ENCODE measurements at places on chromosomes 2 and 18.

DNA sequence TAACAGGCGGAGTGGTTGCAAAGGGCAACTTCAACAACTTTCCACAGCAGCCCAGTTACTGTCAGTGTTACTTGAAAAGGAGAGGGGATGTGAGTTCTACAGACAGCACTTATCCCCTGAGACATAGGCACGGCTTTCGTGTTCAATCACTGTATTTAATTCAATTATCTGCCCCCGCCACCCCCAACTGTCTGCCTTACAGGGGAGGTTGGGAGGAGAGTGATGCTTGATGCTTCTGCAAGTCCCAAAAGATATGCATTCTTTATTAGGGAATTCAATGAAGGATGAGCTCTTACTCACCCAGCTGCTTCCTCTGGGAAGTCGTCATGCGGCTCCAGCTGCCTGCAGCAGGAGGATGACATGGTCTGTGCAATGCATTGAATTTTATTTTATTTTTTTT lies 639.9 kb downstream of the DCC start:
- DNase-seq = no peak

- DNase-seq = no peak
Measured at GRCh38 chr2:7061450-7061789, 144.2 kb downstream of the RNF144A start.

GRCh38 chr2:182020286-182021070 lies 34.8 kb downstream of the PPP1R1C start:
- no peak for DNase-seq

DNA sequence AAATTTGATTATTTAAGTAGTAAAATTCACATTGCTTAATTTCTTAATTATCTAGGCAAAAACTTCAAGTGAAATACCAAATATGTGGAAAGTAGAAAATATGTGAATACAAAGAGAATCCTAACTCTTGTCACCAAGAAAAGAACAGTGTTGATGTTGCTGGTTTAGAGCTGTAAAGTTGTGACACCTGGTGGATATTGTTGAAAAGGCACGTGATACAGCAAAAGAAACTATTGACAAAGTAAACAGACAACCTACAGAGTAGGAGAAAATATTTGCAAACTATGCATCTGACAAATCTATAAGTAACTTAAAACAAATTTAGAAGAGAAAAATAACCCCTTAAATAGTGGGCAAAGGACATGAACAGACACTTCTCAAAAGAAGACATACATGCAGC lies 25.6 kb upstream of the ZC3H15 start:
- no peak for DNase-seq

- no peak for DNase-seq
Measured at GRCh38 chr2:138757384-138757783, 22.8 kb downstream of the NXPH2 start.

DNA sequence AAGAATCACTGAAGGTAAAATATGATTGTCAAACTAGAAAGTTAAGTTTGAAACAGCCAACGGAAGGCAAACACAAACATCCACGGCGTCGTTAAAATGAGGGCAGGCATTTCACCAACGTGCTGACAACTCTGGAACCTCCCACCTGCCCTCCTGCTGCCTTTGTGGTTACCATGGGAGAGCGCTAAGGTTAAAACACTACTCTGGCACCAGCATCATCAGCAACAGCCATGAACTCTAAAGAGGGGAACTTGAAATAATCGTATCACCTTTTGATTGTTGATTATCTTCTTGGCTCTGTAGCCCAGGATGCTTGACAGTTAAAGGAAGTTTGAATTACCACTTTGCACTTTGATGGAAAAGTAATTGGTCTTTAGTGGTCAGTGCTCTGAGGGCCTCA lies 34.7 kb downstream of the CYB5A start:
- no peak for DNase-seq

DNA sequence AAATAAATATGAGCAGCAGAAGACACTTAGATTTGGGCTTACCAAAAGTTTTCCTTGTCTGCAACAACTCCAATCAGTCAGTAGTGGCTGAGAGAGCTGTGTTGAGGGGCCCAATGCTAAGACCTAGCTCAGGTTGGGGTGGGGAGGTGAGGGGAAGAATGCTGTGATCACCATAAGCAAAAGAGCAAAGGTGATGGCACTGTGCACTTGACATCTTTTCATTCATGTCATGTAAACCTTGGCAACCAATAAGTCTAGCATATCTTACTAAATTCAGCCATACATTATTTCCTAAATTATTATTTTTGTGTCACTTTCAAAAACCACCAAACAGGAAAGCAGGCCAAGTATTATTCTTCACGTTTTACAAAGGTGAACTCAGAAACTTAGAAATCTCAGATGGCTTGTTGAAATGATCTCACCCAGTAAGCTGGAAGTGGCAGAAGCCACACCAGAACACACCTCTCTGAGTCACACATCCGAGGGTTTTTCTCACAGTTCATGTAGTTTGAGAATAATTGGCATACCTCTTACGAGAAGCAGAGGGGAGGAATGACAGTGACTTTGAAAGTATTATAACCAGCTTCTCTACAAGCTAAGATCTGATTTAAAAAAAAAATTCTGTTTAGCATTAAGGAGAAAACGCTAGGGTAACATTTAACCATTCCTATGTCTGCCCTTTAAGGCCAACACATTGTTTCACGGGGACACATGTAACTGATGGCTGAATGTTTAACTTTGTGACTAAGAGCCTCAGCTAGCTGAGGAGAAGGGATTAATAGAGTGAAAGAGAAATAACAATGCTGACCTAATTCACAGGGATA lies 43.3 kb upstream of the SETBP1 start:
- no peak for DNase-seq

DNA sequence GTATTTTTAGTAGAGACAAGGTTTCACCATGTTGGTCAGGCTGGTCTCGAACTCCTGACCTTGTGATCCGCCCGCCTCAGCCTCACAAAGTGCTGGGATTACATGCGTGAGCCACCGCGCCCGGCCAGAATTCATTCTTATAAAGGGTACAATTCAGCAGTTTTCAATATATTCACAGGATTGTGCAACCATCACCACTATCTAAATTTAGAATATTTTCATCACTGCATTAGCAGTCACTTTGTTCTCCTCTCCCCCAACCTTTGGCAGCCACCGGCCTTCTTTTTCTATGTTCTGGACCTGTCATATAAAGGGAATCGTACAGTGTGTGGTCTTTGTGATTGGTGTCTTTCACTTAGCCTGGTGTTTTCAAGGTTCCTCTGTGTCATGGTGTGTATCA lies 40.7 kb downstream of the TCF7L1 start:
- no peak for DNase-seq

DNA sequence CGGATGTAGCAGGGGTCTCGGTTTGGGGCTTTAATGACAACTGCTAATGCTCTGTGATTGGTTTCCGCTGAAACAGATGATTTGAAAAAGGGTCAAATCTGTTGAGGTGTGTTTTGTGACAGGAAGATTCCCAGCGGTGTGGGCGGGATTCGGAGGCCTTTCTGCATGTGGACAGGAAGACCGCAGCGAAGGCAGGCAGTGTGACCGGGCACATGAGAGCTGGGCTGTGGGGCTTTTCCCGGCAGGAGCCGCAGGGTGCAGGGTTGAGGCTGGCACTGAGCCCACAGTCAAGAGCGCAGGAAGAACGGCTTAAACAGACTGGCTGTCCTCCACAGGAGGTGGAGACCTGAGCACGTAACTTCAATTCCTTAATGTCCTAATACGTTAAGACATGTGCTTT lies 180.0 kb upstream of the TPO start:
- no peak for DNase-seq

- DNase-seq = no peak
Measured at GRCh38 chr18:63022429-63023022, 297.0 kb downstream of the BCL2 start.

DNA sequence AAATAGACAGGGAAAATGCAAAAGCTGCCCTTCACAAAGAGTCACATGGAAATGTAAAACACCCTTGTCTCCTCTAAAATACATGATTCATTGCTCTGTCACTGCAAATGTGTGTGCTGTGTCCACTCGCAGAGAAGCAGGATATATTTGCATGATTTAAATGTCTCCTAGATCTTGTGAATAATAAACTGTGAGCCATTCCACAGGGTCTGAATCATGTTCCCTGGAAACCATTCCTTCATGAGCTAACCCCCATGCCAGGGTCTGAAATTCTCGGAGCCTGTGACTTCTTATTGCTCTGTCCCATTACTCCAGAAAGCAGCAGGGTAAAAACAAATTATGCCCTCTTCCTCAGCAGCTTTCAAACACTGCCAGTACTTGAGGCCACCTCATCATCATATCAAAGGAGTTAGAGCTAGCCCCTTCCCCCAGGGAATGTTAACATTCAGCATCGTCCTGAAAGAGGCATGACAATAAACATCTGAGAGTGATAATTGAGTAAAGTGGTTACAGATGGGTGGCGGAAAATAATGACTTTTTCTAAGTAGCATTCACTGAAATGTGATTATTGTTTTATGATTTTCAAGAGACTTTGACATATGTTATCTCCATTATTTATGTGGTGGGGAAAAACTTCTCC lies 11.7 kb upstream of the CNGA3 start:
- no peak for DNase-seq

DNA sequence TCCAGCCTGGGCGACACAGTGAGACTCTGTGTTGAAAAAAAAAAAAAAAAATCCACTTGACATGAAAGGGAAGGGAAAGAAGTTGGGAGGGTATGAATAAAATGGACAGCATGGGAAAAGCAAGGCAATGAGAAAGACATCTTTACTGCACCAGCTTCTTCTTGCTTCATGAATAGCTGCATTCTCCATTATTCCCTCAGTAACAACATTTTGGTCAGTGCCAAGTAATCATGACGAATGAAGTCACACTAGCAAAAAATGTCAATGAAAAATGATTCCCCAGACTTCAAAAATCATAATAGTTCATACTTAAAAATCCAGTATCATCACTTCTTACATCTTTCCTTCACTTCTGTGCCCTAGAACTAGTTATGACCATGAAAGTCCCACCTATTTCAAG lies 30.4 kb downstream of the ADAM17 start:
- no peak for DNase-seq

- DNase-seq = no peak
Measured at GRCh38 chr2:215431290-215431689, 4.6 kb downstream of the FN1 start.

DNA sequence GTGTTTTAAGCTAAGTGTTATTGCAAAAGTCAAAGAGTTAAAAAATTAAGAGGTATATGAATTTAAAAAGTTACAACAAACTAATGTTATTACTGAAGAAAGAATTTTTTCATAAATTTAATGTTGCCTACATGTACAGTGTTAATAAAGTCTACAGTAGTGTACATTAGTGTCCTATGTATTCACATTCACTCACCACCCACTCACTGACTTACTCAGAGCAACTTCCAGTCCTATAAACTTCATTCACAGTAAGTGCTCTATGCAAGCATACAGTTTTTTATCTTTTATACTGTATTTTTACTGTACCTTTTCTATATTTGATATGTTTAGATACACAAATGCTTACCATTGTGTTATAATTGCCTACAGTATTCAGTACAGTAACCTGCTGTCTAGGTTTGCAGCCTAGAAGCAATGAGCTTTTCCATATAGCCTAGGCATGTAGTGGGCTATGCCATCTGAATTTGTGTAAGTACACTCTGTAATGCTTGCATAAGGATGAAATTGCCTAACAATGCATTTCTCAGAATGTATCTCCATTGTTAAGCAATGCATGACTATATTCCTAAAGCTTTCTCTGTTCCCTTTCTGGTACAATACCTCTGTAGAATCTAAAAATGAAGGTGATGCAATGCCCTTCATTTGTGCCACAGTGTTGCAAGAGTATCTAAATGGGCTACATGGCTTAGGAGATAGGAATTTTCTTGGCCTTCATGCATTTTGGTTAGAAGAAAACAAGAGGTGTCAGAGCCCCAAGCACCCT lies 370.8 kb upstream of the NT5C1B start:
- no peak for DNase-seq

DNA sequence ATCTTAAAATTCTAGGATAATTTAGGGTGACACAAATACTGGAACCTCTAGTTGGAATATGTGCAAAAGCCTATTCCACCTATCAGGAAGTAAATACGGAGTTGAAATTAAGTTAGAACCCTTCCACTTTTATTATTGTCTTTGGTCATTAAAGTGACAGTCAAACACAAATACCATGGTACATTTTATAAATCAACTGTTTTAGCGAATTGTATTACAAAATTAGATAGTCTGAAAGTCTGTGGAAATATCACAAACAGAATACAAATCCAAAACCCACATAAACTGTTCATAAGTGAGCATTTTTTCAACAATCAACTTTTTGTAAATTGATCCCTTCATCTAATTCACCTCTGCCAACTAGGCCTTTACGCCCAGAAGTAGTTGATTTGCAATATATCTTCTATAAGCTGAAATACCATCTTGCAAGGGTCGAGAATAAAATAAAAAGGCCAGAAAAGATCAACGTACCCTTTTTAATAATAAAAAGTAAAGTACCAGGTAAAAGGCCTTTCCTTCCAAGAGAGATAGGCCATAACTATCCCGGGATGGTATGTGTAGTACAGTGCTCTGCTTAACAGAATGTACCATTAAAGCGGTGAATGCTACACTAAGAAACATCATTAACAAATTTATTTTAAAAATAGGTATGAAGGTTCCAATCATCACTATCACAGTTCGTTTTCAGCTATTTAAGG lies 1.3 kb downstream of the USP34 start:
- no peak for DNase-seq

- DNase-seq = no peak
Measured at GRCh38 chr2:152222975-152223637, 47.5 kb upstream of the STAM2 start.

DNA sequence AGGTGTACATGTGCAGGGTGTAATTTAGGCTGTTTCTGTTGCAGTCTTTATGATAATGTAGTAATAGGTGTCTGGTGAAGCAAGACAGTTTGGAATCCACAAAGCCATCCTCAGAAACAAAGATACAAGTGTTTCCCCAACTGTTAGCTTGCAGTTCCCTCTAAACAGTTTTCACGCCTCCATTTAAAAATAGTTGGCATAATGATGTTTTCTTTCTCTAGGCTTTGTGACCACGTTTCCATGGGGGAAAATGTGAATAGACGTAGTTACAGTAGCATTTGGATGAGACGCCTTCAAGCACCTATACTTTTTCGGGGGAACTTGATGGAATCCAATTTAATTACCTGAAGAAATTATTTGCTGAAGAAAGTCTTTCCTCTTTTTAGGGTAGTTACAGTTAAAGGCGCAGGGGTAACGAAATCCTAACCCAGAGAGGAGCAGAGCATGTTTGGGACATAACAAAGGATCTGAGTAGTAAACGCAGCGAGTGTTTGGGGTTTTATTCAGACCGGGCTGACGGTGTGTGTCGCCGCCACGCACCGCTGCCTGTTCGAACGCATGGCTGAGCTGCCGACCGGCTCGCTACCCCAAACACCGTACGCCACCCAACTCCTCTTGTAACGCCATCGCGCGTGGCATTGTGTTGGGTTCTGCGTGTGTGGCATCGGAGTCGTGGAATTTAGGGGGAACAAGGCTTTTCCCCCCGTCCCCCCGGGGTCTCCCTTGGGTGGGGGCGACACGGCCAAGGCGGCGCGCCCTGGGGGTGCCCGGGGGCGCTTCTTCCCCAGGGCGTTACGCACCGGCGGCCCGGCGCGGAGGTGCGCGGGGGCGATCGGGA lies 681 bp upstream of the NRP2 start:
- DNase-seq = no peak

DNA sequence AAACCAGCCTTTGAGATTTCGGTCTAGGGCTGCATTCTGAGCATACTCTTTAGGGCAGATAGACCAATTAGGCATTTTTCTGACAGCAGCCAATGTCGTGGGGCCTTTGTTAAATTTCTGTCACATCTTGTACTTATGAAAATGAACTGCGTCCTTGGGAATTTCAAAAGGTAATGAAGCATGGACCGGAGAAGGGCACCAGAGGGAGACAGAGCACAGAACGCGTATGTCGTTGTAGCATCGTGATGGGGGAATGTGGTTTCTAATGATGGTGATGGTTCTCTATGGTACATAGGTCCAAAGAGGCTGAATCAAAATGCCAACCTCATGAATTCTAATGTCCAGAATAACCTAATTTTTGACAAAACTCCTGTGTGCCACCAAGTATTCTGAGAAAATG lies 483.9 kb upstream of the CRIM1 start:
- no peak for DNase-seq
